ENCODE measurements at places on chromosomes 16 and 17.
A peak's percentile ranks its signal among the peaks of the same experiment; 100 is the strongest.

GRCh38 chr17:33522623-33523022 lies 229.5 kb upstream of the ASIC2 start:
- no peak for DNase-seq

- DNase-seq: no peak
Measured at GRCh38 chr16:57642160-57643135, 14.0 kb downstream of the ADGRG1 start.

GRCh38 chr17:4054446-4054845 lies 88.4 kb downstream of the ZZEF1 start:
- DNase-seq: no peak

- peak; percentile 48 for DNase-seq
Measured at GRCh38 chr16:733382-734207, 6.7 kb downstream of the HAGHL start.
